Activated naive CD8-positive, alpha-beta T cell treated with anti-CD3 and anti-CD28 coated beads, Interleukin-2, amount 10 ng/mL, durations not matched to agents 7 days and 5 days (primary cell): ENCODE measurements at places on chromosomes 12 and 14. TPM values are rescaled to one million over a fixed set of nuclear protein-coding genes. Genes with fewer than 3 reads are reported as not detected.

Gene SLC35F4
- not detected for total RNA-seq

Gene AICDA
- total RNA-seq: not detected

Gene AMDHD1
- 2.0 TPM for total RNA-seq

Gene CABP1
- total RNA-seq: 1.7 TPM

Gene LGMN
- total RNA-seq: 13.4 TPM

Gene ASCL1
- not detected for total RNA-seq

Gene HSPA2
- total RNA-seq: 3.3 TPM

Gene NKX2-1
- not detected for total RNA-seq

Gene LRRC74A
- total RNA-seq: not detected

Gene NOXRED1
- total RNA-seq: 0.58 TPM

Gene HOXC12
- total RNA-seq: not detected

Gene MORN3
- 5.2 TPM for total RNA-seq

Gene MAP3K12
- 30.0 TPM for total RNA-seq

Gene ZFHX2
- total RNA-seq: 0.75 TPM

Gene COQ5
- total RNA-seq: 24.6 TPM

Gene OR4E1
- not detected for total RNA-seq

Gene LRRC43
- total RNA-seq: 0.50 TPM

Gene KRT73
- 0.60 TPM for total RNA-seq

Gene NPFF
- total RNA-seq: not detected

Gene SLC25A47
- not detected for total RNA-seq
